ENCODE measurements at places on chromosomes 6 and 20.

DNA sequence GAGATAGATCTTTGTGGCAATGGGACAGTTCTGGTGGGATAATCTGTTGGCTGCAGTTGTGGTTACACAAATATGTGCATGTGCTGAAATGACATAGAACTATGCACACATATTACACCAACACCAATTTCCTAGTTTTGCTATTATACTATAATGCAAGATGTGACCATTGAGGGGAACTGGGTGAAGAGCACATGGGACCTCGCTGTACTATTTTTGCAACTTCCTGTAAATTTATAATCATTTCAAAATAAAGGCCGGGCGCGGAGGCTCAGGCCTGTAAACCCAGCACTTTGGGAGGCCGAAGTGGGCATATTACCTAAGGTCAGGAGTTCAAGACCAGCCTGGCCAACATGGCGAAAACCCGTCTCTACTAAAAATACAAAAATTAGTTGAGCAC is 8.7 kb downstream of the ARMC12 start:
- DNase-seq, result no peak

GRCh38 chr6:24614648-24615047 is 31.3 kb downstream of the KIAA0319 start:
- DNase-seq, result no peak

GRCh38 chr6:65524232-65524631 is 182.8 kb downstream of the EYS start:
- no peak for DNase-seq

- DNase-seq, result no peak
These were observed 5.8 kb downstream of the TUBB start for GRCh38 chr6:30725713-30726505.

DNA sequence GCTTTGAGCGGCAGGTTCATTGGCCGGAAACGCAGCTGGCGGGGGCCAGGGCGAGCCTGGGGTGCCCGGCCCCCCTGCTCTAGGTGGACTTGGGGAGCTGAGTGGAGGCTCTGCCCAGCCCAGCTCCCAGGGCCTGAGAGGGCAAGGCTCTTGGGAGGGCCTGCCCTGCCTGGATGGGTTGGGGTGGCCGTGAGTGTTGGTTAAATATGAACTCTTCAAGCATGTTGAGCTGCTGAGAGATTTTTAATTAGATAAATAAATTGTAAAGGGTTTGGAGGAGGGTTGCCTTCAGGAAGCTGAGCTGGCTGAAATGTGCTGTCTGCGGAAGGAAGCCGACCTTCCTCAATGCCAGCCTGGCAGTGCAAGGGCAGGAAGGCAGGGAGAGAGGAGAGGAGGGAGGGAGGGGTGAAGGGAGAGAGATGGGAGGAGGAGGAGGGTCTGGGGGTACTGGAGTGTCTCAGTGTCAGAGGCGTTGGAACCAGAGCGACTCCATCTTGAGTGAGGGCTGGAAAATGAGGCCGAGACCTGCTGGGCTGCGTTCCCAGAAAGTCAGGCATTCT is 39.4 kb upstream of the PMEPA1 start:
- DNase-seq, result no peak

All from activated CD4-positive, CD25-positive, alpha-beta regulatory T cell treated with anti-CD3 and anti-CD28 coated beads, Interleukin-2, amount 50 U/mL, for 16 hours (primary cell).